ENCODE measurements at places on chromosomes 4 and X. TPM values are rescaled to one million over a fixed set of nuclear protein-coding genes. Genes with fewer than 3 reads are reported as not detected.

Gene FOXR2
- total RNA-seq = not detected

Gene INTU
- 4.0 TPM for total RNA-seq

Gene BST1
- total RNA-seq = 2.6 TPM

Gene COX7B2
- not detected for total RNA-seq

- no peak for DNase-seq
Observed at GRCh38 chr4:181807771-181808170, 435.4 kb upstream of the TENM3 start.

Data from Right ventricle myocardium superior (tissue), 1 donor.